Fibroblast of skin of scalp (primary cell): ENCODE measurements at places on chromosomes 5 and 9.

GRCh38 chr5:53927668-53928247, 367.3 kb downstream of the NDUFS4 start:
- DNase-seq, result no peak

DNA sequence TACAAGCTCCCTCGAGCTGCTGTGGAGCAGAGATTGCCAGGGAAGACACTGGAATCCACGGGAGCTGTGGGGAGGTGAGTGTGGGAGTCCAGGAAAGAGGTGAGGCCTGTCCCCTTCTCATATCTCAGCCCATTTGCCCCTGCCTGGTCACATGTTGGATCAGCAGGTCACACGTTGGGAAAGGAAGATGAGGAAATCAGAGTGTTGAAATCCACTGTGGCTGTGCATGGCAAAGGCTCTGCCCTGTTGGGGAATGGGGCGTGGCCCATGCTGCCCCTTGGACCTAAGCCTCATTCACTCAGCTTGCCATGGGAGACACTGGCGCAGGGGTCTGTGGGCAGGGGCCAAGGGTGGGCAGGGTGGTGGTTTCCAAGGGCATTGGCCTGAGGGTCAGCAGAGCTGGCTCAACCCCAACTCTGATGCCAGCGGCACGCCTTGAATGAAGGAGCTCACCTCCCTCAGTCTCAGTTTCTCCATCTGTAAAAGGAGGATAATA, 85.4 kb upstream of the CPEB4 start:
- DNase-seq, result no peak

- no peak for DNase-seq
These were observed 29.5 kb downstream of the ABL1 start for GRCh38 chr9:130864541-130864940.

- no peak for DNase-seq
These were observed 67.7 kb upstream of the FCN1 start for GRCh38 chr9:134985451-134985850.

DNA sequence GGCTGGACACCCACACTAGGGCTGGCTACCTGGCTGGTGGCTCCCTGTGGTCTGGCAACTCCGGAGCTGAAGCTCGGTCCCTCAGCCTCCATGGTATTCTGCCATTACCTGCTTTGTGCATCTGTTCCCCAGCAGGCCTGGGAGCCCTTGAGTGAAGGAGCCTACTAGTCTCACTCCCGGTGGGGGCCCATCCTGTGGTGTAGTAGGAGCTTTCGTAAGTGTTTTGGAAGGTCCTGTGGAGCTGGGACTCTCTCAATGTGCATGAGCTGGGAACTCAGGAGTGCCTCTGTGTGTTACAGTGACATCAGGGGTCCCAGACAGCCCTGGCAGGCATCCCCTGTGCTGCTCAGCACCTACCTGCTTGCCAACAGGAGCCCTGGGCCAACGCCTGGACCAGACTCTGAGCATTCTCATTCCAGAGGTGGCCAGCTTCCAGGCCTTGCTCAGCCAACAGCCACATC, 267.1 kb downstream of the GADD45G start:
- DNase-seq, result no peak

DNA sequence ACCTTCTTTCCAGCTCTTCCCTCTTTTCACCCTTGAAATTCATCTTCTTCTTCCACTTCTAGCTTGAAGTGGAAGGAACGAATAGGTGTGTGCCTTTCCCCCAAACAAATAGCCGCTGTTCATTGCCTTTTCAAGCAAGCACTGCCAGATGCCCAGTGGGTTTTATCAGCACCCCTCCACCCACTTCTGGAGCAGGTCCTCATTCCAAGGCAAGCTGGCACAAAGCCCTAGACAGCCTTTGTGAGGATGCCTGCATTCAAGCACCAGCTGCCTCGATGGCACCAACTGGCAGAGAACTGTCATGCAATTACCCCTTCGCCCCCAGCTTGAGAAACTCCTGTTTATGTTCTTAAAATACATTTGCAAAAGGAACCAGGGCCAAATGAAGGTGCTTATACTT, 36.5 kb downstream of the SERINC5 start:
- DNase-seq, result no peak

- no peak for DNase-seq
These were observed 105.0 kb downstream of the PLPP1 start for GRCh38 chr5:55429613-55430253.

- peak; percentile 70 for DNase-seq
These were observed 54.3 kb downstream of the EHMT1 start for GRCh38 chr9:137672907-137673791.

DNA sequence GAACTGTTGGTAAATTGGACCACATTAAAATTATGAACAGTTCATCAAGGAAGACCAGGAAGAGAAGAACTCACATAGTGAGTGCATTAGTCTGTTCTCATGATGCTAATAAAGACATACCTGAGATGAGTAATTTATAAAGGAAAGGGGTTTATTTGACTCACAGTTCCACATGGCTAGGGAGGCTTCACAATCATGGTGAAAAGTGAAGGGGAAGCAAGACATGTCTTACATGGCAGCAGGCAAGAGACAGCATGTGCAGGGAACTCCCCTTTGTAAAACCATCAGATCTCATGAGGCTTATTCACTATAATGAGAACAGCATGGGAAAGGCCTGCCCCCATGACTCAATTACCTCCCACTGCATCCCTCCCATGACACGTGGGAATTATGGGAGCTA, 135.9 kb upstream of the MAN2A1 start:
- no peak for DNase-seq

- no peak for DNase-seq
These were observed 2.7 kb downstream of the PTGER4 start for GRCh38 chr5:40682154-40683017.

- DNase-seq, result no peak
These were observed 51.9 kb upstream of the TCERG1 start for GRCh38 chr5:146395193-146395592.

DNA sequence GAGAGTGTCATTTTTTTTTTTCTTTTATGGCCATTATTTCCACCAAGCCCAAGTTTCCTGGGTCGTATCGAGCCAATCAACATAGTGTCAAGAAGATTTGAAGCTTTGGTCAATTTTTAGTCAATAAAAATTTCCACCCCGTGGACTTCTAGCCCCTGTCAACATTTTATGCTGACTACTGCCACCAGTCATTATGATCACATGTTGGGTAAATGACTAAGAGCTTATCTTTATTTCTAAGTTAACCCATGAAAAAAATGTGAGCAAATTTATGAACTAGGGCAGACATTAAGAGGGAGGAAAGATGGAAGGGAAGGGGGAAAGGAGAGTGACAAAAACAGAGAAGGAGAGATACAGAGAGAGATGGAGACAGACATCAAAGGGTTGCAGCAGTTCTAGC, 143.5 kb upstream of the ALDH1B1 start:
- no peak for DNase-seq

GRCh38 chr9:134341929-134342745, 15.9 kb downstream of the RXRA start:
- DNase-seq, result no peak

DNA sequence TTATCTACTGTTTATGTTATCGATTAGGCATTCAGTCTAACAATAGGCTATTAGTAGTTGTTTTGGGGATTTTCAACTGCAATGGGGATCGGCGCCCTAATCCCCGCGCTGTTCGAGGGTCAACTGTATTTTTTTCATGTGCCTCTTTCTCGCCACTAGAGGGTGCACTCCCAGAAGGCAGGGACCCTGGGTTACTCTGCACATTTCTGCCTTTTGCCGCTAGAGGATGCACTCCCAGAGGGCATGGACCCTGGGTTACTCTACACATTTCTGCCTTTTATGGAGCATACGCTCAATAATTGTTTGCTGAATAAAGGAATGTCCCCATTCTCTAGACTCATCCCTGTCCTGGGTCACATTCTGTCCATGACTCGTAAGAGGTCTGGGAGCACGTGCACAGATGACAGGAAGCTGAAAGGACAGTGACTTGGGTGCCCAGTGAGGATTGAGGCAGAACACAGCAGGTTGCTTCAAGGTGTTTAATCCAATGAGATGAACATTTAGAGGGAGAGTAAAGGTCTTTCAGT, 27.9 kb upstream of the RECK start:
- DNase-seq, result peak; percentile 84
